ENCODE measurements at places on chromosomes 7 and 10.

- no peak for DNase-seq
Measured at GRCh38 chr7:97226541-97226940, 109.0 kb downstream of the SDHAF3 start.

DNA sequence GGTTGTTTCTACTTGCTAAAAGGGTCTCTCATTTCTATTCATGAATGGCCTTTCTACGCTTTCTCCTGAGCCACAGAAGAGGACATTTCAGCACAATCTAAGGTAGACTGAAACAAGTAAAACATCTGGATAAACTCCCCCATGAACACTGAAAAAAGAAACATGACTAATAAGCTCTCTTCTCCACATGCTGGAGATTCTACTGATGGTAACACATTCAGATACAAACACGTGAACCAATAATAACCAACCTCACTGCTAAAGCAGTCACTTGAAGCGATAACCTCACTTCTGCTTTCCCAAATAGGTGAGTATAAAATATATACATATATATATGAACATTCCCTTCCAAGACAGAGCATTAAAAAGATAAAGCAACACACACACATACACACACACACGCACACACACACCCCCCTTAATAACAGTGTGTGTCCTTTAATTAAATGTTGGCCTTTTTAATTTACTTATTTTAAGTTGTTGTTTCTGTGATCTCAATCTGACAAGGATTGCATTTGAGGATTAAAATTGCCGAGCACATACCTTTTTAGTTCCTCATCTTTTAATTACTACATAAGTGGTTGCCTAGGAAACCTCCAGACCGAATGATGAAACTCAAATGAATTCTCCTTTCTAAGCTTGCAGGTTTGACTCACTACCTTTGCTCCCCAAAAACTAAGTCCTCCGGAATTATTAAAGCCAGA is 292.4 kb upstream of the KLF14 start:
- no peak for DNase-seq

DNA sequence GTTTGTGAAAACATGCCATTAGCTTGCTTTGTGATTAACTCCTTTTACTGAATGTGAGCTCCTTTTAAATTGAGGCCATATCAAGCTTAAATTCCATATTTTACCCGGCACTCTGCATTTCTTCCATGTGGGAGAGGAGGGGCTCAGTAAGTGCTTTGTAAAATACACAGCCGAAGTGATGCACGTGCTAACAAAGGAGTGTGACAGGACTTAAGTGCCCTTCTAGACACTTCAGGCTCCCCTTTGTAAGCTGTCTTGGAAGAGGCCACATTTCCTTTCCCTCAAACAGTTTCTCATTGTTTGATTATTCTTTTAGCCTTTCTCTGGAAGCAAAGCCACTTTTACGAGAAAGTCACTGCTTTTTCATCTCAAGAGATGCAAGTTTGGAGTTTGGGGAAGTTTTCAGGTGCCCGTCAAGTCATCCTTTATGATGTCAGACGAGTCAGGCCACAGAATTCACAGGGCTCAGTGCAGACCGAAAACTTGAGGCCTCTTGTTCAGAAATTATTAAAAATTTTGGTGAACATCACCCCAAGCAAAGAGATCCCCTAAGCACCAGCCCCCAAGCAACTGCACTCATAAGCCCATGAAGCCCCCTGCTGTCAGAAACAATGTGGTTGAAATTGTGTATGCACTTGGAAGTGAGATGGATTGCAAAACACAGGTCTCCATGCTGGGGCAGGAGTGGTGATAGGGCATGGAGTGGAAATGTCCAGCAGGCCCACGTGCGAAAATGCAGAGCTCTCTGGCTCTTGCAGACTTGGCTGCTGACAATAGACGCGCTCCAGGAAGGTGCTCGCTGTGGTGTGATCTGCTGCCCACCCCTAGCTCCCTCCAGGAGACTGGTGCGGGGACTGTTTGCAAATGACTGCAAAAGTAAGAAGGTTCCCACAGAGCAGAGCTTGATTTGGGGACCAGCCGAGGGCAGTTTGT is 11.5 kb downstream of the IKZF1 start:
- DNase-seq: no peak

GRCh38 chr7:155375337-155376277 is 77.9 kb downstream of the INSIG1 start:
- DNase-seq: no peak

GRCh38 chr7:156823435-156823834 is 69.5 kb downstream of the LMBR1 start:
- DNase-seq: no peak

DNA sequence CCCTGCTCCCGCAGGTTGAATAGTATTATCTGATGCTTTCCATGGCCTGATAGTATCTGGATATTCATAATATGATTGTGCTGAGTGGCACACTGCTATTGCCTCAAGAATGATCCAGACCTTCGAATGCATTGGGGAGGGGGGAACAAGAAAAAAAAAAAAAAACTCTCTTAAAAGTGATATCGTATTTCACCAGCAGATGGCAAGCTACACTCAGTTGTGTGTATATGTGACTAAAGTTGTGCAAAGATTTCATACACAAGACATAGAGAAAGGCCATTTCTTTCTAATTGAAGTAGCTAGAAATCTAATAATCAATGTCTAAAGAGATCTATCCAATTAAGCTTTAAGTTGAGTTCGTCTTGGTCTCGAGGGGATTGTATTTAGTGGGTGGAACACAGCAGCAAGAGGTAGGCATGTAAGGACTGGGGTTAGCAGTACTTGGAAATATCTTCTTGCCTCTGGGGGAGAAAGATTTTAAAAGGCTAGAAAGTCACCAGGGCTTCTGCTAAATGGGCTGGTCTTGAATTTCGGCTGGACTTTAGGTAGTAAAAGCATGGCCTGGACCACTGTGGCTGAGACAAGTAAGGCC is 15.3 kb downstream of the SFRP4 start:
- DNase-seq: no peak
